CD4-positive, alpha-beta T cell treated with Interleukin-2 at 100 ng/mL for 4 hours (primary cell): ENCODE measurements at places on chromosomes 12 and 14.

DNA sequence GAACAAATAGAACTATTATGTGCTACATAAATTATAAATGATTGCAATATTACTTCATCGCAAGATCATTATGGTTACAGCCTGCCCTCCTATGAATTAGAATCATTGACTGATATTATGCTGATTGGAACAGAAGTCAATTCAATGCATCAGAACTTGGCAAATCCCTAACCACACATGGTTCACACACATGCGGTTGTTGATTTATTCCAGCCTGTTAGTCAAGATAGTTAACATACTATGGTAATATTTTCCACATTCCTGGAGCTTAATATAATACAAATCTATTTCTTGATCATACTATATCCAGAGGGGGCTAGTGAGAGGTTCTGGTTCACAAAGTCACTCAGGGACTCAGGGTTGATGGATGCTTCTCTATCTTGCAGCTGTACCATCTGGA is 9.7 kb upstream of the CACNA1C start:
- no peak for DNase-seq

- DNase-seq: no peak
Observed at GRCh38 chr12:48998497-48999353, 450 bp downstream of the DDN start.

- DNase-seq: no peak
Observed at GRCh38 chr12:501722-502447, 42.1 kb downstream of the B4GALNT3 start.

- DNase-seq: no peak
Observed at GRCh38 chr12:90969851-90970250, 14.9 kb upstream of the CCER1 start.

GRCh38 chr12:56718149-56718548 is 7.0 kb downstream of the NACA start:
- DNase-seq: no peak

GRCh38 chr14:52877628-52878027 is 73.2 kb downstream of the FERMT2 start:
- no peak for DNase-seq

DNA sequence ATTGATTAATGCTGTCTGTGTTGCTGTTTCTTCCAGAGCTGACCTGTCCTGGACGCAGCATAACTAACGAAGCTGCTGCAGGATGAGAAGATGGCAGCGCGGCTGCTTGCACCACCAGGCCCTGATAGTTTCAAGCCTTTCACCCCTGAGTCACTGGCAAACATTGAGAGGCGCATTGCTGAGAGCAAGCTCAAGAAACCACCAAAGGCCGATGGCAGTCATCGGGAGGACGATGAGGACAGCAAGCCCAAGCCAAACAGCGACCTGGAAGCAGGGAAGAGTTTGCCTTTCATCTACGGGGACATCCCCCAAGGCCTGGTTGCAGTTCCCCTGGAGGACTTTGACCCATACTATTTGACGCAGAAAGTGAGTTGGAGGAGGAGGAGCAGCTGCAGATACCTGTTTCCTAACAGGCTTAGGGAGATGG is 71.7 kb downstream of the SCN8A start:
- no peak for DNase-seq

DNA sequence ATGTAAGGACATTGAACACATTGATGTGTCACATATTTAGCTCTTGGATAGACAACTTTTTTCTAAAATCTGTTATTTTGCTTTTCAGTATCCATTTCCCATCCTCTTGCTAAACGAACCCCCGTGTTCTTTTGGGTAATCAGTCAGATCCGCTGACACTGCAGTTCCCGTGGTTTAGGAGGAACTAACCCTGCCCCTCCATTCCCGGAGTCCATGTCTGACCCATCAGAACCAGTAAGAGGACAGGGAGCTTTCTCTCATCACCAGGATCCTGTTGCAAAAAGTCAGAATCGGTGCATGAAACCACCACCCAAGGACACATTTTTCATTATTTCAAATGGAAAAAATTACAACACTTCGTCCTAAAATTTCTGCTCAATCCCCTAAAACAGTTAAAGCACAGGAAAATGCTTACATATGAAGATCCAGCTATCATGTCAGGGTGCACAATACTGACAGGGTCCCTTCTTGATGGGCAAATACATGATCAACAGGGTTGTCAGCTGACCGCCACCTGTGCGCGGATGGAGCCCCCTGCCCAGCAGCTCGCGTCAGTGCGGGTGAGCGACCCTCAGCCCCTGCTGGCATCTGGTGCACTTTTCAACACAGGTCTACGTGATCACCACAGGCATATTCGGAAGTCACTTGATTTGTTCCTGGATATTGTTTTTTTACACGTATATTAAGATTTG is 276.8 kb downstream of the ADGRD1 start:
- no peak for DNase-seq

DNA sequence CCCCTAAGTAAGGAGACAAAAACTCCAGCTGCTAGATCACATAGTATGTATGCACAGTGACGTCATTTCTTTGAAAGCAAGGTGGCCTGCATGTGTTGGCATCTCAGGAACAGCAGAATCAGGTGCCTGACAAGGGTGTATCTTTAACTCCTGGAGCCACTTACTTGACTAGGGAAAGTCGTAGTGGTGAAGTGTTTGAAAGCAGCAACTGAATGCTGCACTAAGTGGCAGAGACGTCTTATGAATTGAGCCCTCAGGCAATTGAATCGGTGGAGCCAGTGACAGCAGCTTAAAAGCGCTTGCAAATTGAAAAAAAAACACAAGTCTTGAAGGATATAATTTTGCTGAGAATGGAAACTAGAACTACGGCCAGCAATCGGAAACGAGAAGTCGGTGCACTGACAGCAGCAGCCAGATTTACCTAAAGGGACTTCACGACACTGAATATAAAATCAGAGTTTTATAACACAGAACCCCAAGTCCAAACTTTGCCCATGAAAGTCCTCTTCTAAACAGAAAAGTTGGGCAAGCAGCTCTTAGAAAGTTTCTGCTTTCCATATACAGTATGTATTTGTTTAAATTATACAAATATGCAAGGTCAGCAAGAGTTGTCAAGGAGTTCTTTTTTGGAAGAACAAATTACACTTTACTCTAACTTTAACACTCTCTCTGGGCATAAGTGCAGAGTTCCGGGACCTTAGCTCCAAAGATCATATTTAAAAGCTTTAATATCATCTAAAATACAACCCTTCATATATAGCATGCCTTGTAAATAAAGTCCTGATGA is 1.1 kb downstream of the IGF1 start:
- no peak for DNase-seq

- DNase-seq: no peak
Observed at GRCh38 chr12:32995623-32996022, 99.0 kb upstream of the PKP2 start.

DNA sequence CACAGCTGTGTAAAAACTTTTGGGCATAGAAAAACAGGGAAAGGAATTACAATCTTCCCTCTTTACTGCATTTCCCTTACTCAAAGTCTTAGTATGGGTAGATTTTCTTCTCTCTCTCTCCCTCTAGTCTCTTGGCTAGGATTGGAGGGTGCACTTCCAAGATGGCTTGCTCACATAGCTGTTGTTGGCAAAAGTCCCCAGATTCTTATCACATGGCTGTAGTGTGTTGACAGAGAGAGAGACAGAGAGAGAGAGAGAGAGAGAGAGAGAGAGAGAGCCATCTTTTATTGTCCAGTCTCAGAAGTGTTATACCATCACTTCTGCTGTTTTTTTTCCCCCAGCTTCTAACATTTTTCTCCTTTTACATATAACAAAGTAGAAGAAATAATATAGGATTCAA is 6.3 kb upstream of the OR4E2 start:
- no peak for DNase-seq

GRCh38 chr12:118137148-118137678 is 1.3 kb downstream of the PEBP1 start:
- DNase-seq: no peak

DNA sequence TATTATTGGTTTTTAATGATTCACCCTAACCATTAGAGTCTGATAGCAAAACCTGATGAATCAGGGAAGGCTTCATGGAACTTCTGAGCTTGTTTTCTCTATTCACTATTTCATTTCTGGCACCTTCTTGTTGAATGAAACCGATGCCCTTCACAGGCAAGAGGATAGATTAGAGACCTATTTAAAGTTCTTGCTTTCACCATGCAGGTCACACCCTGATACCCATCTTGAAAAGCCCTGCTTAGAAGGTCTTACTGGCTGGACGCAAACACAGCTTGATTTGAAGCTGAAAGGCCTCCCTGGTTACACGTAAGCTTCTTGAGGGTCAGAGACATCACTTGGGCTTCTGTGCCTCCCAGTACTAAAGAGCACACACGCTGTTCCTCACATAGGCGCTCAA is 29.2 kb downstream of the TMEM229B start:
- DNase-seq: no peak
